ENCODE measurements at places on chromosomes 5 and 9.

- no peak for DNase-seq
Observed at GRCh38 chr5:14545308-14545707, 36.3 kb upstream of the OTULINL start.

DNA sequence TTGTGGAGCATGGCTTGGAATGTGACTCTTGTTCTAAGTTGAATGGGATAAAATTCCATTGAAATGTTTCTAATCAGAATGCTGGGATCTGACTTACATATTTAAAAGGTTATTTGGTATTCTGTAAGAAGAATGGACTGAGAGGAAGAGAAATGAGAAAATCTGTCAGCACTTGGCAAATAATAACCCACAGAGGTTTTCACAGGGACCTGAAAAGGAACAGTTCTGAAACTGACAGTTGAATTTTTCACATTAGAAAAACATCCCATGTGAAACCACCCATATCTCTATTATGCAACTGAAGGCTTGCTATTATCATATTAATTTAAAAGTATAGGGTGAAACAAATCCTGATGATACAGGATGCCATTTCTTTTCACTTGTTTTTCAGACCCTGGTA lies 302.7 kb downstream of the EPB41L4A start:
- no peak for DNase-seq

DNA sequence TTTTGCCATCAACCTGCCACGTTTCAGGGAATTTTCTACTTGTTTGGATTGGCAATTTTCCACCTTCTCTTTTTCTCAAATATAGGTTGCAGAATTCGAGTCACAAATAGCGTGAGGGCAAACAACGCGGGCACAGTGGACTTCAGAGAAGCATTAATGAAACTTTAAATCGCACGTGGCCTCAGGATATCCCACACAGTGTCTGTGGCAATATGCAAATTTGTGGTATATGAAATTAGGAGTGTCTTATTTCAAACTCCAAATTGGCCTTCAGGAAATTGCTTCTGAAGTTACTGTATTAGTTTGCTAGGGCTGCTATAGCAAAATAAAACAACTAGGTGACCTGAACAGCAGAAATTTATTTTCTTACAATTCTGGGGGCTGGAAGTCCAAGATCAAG lies 91.2 kb downstream of the MTRR start:
- DNase-seq: no peak

GRCh38 chr5:171549274-171549673 lies 129.8 kb downstream of the FGF18 start:
- no peak for DNase-seq

DNA sequence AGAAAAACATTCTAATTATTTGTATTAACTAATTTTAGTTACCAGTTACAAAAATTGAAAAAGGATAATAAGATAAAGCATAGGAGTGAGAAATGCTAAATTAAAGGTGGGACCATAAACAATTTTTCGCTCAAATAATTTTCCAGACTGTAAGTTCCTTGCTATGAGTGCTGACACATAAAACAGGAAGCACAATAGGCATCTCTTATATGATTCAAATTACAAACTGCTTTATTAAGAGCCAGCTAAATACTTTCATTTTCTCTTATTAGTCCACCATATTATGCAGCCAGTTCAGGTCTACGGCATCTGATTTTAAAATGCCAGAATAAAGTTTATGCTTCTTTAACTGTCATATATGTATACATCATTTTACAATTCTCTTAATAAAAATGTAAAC lies 4.4 kb downstream of the RC3H2 start:
- no peak for DNase-seq

DNA sequence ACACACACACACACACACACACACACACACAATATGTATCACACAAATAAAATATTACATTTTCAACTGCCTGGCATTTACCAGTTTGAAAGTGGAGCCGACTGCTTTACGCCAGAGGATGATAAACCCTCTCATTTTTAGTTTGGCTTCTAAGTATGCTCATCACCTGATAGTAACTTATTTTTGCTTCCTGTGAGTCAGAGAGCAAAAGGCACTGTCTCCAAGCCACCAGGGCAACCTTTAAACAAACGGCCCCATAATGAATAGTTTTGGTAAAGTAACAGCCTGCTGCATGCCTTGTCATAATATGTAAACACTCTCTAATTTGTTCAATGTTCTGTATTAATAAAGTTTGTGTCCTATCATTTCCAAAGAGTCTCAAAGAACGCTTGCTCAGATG lies 26.9 kb downstream of the KLF4 start:
- DNase-seq: no peak

- no peak for DNase-seq
Observed at GRCh38 chr5:138305797-138306196, 25.8 kb downstream of the CDC25C start.

DNA sequence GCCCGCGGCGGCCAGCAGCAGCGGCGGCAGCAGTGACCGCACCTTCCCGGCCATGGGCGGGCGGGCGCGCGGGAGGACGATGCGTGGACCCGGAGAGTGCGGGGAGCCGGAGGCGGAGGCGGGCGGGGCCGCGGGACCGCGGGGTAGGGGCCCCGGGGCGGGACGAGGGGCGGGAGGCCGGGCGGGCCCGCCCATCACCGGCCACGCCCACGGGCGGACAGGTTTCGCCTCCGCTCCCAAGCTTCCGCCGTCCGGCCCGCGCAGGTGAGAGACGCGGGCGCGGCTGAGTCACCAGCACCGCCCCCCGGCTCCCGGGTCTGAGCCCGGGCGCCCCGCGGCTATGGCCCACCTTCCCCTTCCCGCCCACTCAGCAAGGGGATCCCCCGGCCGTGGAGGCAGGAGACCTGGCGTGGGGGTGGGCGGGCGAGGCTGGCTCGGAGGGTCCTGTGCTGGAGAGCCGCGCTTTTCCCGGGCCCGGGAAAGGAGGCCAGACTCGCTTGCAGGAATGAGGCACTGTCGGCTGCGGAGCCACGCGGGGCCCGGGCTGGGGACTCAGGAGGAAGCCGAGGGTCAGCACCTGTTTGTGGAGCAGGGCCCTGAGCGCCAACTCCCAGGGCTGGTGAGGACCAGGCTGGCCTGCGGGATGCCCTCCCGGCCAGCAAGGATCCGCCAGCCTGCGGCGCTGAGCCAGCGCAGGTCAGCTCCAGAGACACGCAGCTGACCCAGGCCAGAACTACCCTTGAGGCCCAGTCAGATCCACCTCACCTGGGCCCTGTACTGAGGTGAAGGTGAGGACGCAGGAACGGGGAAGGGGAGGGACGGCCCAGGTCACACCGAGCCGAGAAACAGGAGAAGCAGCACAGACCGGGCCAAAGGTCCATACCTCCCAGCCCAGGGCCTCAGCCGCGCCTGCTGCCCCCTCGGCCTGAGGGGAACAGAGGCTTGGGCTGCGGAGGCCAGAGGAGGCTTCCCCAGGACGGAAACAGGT lies at the start of gene ENTPD2:
Gene ENTPD2, minus strand, starts transcription at position 118 of the 988 bp plus-strand sequence. Its CDS starts 64 bp downstream, at position 54.
- DNase-seq: no peak

DNA sequence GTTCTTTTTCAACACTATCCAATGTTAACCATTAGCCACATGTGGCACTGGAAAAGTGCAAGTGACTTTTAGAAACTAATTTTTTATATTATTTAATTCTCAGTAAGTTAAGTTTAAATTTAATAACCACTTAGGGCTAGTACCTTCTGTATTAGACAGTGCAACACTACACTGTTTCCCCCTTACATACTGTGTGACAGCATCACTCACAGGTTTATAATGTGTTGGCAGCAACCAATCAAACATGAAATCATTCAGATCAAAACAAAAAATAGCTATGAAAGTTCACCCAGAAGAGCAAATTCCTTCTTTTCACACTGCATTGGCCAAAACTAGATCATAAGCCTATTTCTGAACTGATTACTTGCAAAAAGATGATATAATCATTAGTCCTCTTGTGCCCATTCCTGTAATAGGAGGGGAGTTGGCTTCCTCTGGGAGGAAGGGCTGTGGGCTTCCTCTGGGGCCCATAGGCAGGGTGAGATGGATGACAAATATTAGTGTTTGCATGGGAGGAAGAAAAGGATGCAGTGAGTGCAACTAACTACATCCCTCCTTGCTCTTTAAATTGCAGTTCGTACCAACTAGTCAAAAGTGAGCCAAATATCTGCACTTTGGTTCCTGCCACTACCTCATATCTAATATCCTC lies 708.1 kb upstream of the RGMB start:
- DNase-seq: no peak

GRCh38 chr5:1549475-1550030 lies 25.8 kb upstream of the LPCAT1 start:
- DNase-seq: no peak

DNA sequence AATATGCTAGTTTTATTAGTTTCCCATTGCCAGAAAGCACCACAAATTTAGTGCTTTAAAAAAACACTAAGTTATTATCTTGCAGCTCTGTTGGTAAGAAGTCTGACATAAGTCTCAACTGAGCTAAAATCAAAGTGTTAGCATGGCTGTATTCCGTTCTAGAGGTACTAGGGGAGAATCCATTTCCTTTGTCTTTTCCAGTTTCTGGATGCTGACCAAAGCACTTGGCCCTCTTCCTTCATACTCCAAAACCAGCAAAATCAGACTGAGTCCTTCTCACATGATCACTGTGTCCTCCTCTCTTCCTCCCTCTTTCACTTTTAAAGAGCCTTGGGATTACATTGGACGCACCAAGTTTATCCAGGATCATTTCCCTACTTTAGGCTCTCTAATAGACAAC lies 9.5 kb downstream of the CDH18 start:
- no peak for DNase-seq

DNA sequence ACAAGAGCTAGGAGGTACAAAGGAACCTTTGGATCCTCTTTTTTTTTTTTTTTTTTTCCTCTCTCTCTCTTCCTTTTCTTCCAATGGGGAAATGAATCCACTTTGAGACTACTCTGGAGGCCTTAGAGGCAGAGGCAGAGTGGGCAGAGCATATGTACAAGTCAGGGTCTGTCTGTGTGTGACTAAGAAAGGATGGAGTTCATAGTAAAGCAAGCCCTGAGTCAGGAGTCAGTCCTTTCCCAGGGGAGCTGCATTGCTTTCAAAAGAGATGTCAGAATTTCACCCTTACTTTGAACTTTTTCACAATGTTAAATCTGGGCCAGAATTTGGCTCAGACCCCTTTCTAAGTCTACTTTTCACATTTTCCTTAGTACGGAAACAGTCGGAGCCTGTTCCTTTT lies 792.4 kb upstream of the C9orf72 start:
- no peak for DNase-seq

GRCh38 chr5:179263391-179264052 lies 81.7 kb downstream of the ADAMTS2 start:
- peak; percentile 19 for DNase-seq

- DNase-seq: no peak
Observed at GRCh38 chr5:132979367-132979940, 16.0 kb upstream of the AFF4 start.

GRCh38 chr9:75213765-75214164 lies 125.5 kb downstream of the OSTF1 start:
- no peak for DNase-seq

DNA sequence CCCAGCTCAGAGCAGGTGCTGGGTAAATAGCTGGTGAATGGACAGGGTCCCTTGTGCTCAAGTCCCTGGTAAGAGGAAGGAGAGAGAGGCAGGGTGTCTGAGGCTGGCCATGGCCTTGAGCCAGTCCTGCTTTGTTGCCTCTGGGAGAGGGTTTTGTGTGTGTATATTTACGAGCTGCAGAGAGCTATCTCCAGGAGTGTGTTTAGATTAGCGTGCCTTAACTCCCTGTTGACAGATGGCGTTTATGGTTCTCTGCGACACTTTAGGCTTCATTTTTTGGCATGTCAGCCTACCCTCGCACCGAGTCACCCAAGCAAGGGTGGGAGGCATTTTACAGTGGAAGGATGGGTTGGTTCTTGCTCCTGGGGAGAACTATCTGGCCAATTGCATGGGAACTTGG lies 22.2 kb downstream of the HMCN2 start:
- DNase-seq: no peak

GRCh38 chr5:73663161-73663859 lies 37.3 kb downstream of the ARHGEF28 start:
- DNase-seq: no peak

GRCh38 chr5:114192108-114192507 lies 169.8 kb upstream of the KCNN2 start:
- no peak for DNase-seq

DNA sequence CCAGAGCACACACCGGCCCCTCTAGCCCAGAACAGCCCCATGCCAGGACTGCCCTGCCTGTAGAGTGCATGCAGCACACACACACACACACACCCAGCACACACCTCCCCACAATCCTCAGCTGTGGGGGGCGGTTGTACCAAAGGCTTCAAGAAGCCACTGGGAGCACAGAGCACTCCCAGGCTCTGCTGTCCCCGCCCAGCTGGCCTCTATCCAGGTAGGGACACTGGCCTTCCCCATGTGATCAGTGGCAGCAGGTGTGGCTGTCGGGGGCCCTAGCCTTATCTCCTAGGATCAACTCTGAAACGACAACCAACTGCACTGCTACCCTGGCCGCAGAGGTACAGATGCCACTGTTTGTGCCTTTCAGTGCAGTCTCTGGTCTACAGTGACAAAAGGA lies 2.0 kb downstream of the ANAPC2 start:
- no peak for DNase-seq

DNA sequence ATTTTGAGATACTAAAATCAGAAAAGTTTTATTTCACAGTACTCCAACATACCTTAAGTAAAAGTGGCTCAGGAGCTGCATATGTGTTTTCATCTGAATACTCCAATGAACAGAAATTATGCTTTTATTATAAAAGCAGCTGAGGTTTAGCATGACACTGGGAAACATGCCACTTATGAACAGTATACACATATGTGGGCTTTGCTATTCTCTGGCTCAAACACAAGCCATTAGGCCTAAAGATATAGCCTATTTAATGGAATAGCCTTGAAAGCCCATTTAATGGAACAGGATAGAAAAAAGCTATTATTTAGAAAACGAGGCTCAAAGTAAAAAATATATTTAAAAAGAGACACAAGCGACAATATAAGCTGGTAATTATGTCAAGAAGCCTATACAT lies 74.1 kb downstream of the SLC38A9 start:
- no peak for DNase-seq

GRCh38 chr9:124779368-124780059 lies 2.6 kb downstream of the OLFML2A start:
- no peak for DNase-seq

DNA sequence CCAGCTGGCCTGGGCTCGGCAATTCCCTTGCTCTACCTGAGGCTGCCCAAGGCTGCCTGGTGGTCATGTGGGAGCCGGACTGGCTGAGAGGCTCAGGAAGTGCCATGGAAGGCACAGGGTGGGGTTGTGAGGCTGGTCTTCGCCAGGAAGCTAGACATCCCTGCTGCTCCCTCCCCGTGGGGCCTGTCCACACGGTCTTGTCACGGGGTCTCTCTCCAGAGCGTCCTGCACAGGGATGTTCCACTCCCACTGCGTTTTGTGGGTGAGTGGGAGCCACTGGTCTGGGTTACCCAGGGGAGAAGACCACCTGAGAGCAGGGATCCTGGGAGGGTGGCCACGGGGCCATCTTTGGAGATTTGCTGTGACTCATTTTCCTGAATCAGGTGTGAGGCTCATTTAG lies 11.6 kb downstream of the GADD45G start:
- DNase-seq: no peak

DNA sequence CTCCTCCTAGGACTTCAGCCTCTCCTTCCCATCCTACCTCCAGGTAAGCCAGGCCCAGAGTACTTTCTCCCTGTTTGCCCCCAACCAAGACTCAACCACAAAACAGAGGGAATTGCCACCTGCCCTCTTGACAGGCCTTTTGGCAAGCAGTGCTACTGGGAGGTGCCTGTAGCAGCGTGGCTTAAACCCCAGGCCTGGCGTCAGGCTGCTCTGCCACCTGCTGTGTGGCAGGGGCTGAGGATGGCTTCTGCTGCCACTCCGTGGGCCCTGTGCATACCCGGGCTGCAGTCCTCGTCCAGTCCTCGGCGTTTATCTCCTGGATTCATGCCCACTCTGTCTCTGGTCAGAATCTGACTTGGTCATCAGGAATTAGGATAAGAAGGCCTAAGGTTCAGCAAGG lies 163.1 kb downstream of the PAX5 start:
- no peak for DNase-seq
